ENCODE measurements at places on chromosomes 2 and 18.

DNA sequence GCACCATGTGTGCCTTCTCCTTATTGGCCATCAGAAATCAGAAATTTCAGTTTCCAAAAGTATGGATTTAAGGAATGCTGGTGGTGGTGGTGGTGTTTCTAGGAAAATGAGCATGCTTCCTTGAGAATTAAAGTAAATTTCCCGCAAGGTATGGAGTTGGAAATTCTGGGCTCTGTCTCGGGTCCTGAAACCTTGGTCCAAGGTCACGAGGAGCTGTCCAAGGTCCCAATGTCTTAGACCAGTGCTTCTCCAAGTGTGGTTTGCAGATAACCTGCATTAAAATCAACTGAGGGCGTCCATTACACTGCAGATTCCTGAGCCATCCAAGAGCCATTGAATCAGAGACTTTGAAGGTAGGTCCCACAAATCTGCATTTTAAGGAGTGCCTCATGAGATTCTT lies 210.9 kb upstream of the PKDCC start:
- peak; percentile 28 for DNase-seq

DNA sequence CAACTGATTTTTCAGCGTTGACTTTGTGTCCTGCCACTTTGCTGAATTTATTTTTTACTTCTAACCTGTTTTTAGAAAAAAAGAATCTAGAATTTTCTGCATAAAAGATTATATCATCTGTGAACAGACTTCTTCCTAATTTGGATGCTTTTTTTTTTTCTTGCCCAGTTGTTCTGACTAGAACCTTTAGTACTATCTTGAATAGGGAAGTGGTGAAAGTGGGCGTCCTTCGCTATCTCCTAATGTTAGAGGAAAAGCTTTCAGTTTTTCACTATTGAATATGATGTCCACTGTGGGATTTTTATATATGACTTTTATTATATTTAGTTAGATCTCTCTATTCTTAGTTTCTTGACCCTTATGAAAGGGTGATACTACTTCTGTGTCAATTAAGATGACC lies 25.7 kb upstream of the KCNJ13 start:
- DNase-seq, result no peak

- DNase-seq, result no peak
Measured at GRCh38 chr2:187966924-187967323, 324.8 kb upstream of the GULP1 start.

GRCh38 chr2:212863185-212863588 lies 288.2 kb downstream of the IKZF2 start:
- no peak for DNase-seq

DNA sequence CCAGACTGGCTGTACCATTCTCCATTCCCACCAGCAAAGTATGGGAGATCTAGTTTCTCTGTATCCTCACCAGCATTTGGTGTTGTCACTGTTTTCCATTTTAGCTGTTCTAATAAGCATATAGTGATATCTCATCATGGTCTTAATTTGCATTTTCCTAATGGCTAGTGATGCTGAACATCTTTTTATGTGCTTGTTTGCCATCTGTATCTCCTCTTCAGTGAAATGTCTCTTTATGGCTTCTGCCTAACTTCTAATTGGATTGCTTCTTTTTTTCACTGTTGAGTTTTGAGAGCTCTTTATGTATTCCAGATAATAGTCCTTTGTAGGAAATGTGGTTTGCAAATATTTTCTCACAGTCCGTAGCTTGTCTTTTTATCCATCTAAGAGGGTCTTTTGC lies 18.9 kb upstream of the BIN1 start:
- DNase-seq, result no peak

DNA sequence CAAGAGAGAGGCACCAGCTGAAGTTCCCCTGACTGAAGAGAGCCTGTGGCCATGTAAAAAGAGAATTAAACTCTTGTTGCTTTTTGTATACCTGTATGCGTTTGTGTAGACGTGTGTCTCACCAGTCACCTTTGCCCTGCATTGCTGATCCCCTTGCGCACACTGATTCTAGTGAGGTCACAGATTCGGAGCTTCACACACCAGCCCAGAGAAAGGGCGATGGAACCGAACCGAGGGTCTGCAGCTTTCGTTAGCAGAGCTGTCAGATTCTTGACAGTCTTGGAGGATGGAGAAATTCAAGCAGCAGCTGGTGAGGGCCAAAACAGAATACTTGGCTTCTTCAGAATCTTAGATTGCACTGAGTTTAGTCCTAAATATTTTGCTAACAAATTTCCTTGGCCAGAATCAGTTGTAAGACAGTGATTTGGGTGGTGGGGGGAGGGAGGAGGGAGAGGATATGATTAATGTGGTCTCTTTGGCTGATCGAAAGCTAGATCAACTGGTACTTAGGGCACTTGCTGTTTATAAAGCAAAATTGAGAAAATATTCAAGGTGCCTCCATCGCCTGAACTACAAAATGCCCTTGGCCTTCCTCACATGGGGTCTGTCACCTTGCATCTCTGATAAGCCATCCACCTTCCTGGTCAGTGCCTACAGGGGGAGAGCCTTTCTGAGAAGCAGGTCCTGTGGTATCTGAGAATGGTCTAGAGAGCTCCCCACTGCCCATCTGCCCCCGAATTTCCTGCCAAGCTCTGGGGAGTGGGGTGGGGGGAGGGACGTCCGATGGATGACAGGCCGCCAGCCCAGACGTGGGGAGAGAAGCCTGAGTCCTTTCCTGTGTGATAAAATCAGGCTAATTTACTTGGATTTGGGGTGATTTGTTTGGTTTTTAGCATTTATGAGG lies 123.5 kb downstream of the CABLES1 start:
- no peak for DNase-seq

DNA sequence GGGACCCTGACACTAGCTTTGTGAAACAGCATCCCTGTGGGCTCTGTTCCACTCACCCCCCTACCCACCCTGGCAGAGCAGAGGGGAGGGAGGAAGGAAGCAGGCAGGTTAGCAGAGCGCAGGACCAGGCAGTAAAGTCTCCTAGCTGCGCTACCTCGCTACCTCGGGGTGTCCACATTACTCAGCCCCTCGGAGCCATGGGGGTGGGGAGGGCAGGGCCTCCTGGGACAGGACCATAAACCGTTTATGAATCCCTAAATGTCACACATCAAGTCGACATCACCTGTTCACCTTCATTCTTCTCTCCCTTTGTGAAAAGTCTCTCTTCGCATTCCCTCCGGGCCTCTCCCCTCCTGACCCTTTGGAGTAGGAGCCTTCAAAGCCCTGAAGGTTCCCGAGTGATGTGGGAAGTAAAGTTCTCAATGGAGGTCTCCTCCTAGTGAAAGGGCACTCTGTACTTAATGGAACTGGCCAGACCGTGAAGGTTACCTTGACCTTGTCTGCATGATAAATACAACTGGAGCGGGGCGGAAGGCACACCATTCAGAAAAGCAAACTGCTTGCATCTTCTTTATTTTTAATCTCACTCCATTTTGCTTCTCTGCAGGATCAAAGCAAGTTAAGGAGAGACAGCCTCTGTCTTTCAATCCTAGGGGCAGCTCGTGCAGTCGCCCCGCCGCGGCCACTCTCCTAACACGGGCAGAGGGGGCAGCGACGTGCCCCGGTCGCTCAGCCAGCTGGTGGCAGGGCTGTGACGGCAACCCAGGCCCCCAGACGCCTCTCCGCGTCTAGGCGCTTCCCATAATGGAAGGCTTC lies 23.7 kb upstream of the SMAD7 start:
- DNase-seq, result no peak

DNA sequence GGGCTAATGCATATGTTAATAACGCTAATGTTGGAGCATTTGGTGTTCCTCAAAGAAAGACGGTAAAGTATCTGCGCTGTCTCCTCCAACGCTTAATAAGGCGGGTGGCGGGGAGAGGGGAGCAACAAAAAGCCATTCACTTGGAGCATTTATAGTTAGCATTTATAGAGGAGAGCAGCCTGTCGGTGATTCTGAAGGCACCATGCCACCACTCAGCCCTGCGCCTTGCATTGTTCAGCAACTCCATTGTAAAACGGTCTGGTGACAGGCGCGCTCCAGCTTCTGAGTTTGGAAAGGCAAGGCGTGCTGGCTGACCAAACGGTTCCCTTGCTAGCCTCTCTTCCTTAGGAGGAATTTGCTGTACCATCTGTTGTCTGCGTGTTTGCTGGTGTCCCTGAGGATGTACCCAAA lies 83.9 kb downstream of the LYPD1 start:
- DNase-seq, result no peak

GRCh38 chr2:26883956-26884355 lies 36.0 kb downstream of the DPYSL5 start:
- DNase-seq, result no peak

GRCh38 chr2:219573166-219573565 lies 1.1 kb downstream of the INHA start:
- DNase-seq, result no peak

- DNase-seq, result no peak
Measured at GRCh38 chr2:239543702-239544101, 142.9 kb upstream of the HDAC4 start.

GRCh38 chr2:234038076-234038802 lies 12.3 kb upstream of the SPP2 start:
- DNase-seq, result no peak

DNA sequence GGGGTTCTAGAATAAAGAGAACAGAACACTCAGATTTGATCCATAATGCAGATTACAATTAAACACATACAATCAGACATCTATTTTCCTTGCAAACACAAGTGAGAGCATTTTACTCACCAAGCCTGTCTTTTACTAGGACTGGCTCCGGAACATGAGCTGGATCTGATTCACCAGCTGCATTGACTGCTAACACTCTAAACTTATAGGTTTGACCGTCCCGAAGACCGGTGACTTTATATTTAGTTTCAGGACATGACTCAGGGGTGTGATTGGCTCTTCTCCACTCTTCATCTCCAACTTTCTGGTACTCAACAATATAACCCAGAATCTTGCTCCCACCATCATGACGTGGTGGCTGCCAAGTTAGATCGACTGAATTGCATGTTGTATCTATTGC lies 112.4 kb downstream of the PLEKHA3 start:
- no peak for DNase-seq

DNA sequence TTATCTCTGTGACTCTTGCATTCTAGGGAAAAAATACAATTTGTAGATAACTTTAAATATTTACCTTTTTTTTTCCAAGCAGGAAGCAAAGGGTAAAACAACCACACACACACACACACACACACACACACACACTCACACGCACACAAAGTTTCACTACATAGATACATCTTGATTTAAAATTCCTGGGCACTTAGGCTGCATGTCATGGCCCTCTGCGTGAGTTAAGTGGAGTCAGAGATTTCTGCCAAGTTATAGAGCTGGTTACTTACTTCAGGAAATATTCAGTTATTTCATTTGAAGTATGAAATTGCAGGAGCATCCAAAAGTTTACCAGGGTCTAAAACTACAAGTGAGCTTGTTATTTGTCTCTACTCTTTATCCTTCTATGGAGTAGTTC lies 612.0 kb downstream of the IRS1 start:
- peak; percentile 96 for DNase-seq

GRCh38 chr2:42261518-42262195 lies 92.5 kb downstream of the EML4 start:
- DNase-seq, result no peak

DNA sequence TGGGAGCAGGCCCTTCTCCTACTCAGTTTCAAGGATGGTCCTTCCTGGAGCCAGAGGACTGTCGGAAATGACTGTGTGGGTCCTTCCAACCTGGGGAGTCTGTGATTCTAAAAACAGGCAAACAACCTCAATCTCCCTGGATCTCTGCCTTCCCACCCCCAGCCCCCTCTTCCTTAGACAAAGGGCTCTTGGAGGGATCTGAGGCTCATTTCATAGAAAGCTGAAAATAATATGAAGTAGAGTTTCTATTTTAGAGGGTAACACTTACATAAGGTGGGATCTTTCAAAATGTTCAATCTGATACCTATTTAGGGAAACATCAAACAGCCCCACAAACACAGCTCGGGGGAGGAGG lies 69.4 kb downstream of the RHOB start:
- DNase-seq, result no peak

- no peak for DNase-seq
Measured at GRCh38 chr18:50578651-50579050, 18.8 kb downstream of the MAPK4 start.

DNA sequence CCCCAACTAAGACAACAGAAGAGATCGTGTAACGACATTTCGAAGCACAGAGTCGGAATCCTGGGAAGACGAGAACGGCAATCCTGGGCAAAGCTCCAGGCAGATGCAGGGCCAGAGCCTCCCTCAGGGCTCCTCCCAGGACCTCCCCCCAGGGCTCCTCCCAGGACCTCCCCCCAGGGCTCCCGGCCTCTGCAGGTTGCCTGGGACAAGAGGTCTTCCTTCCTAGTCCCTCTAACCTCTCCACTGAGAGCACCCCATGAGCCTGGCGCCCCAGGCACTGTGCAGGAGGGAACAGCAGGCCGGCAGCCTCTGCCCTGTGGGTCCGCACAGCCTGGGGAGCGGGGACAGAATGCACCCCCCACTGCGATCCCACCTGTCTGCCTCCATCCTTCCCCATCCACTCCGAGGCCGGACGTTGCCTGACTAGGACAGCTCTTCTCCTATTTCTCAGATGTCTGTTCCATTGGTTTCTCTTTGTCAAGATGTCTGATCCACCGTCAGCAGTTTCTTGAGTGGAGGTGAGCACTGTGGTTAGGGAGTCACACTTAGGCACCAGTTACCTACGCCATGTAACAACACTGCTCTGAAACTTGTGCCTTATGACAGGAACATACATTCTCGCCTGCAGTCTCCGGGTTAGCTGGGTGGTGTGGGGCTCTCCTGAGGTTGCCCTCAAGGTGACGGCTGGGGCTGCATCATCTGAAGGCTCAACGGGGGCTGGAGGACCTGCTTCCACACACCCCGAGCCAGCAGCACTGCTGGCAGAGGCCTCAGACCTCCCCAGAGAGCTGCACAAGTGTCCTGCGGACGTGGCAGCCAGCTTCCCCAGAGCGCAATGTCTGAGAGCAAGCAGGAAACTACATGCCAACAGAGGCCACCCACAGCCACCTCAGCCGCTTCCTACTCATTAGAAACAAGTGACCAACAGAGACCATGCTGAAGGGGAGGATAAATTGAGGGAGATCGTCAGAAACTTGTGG lies 28.9 kb downstream of the ADI1 start:
- DNase-seq, result no peak

GRCh38 chr2:241509155-241509784 lies 886 bp upstream of the STK25 start:
- DNase-seq, result no peak

DNA sequence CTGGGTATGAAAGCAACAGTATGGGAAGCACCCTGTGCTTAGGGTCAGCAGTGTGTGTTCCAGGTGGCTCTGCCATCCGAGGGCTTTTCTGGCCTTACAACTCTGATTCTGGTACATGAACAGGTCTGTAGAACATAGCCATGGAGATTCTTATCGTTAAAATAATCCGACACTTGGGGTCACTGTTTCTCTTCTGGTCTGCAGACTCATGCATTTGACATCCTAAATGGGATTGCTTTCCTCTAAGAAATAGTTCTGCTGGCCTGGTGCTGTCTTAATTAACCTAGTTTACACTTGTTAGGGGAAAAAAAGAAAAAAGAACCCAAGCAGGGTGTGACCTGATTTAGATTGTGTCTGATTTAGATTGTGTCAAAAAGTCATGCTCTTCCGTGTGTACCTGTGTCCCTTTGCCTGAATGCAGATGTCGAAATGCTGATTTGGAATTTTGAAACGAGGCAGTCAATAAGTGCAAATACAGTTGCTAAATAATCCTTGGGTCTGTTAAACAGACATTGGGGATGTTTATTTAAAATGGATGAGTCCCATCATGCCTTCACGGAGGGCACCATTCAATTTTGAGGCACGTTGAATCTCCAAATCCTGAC lies 59.6 kb downstream of the TRPM8 start:
- peak; percentile 71 for DNase-seq

GRCh38 chr18:48171490-48172188 lies 237.5 kb downstream of the ZBTB7C start:
- no peak for DNase-seq
